Stimulated activated CD8-positive, alpha-beta memory T cell treated with anti-CD3 and anti-CD28 coated beads, Interleukin-15, amount 100 ng/mL, for 1 hour (primary cell): ENCODE measurements at places on chromosomes 2 and 18.

- DNase-seq: no peak
Measured at GRCh38 chr2:116809109-116809508, 1005.4 kb upstream of the DDX18 start.

DNA sequence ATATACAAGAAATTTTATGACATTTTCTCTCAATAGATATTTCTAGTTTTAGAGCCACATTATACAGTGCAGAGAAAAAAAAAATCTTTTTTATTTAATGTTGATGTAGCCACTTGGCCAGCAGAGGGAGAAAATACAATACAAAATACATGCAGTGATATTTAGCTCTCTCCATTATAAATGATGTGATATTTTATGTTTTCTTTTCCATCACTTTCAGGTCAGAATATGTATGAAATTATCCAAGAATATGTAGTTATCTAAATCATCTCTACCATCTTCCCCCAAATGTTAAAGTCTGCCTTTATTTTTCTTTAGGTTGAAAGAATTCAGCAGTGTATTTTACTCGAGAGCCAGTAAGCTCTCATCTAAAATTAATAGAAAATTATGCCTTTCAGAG, 533.6 kb upstream of the FSHR start:
- no peak for DNase-seq

GRCh38 chr2:43221124-43221762, 5.2 kb downstream of the ZFP36L2 start:
- DNase-seq: no peak

- no peak for DNase-seq
Measured at GRCh38 chr2:9975805-9976447, 24.4 kb downstream of the GRHL1 start.

DNA sequence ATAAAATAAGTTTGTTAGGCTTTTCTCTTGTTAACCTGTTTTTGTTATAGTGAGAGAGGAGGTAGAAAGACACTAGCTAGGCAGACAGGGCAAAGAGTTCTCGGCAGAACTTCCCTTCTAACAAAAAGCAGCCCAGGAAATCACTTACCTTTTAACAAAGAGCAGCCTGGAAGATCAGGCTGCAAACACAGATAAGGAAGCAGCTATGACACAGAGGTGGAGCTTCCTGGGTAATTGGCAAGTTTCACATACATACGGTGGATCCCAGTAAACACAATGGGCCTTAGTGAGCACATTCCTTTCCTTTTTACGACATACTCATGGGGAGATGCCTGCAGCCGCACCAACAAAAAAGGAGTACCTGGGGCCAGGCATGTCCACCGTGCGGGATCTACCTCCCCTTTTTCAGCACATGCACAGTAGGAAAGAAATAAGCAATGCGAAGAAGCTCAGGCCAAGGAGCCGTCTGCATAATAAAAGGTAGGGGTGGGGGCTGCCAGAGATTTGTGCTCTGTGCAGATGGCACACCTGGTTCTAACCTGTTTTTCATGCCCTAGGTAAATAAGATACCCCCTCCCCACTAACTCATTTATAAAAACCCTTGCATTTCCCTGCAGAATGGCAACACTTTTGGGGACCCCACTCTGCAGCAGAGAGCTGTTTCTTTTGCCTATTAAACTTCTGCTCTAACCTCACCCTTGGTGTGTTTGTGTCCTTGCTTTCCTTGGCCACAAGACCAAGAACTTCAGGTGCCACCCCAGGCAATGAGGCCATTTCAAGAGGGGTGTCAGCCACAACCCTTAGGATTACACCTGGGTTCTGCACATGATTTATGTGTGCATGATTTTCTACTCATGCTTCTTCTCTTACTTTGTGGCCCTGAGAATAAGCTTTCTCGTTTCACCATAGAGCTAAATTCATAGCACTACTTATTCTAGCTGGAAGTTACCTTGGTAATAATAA, 26.5 kb downstream of the MDH1 start:
- DNase-seq: no peak

DNA sequence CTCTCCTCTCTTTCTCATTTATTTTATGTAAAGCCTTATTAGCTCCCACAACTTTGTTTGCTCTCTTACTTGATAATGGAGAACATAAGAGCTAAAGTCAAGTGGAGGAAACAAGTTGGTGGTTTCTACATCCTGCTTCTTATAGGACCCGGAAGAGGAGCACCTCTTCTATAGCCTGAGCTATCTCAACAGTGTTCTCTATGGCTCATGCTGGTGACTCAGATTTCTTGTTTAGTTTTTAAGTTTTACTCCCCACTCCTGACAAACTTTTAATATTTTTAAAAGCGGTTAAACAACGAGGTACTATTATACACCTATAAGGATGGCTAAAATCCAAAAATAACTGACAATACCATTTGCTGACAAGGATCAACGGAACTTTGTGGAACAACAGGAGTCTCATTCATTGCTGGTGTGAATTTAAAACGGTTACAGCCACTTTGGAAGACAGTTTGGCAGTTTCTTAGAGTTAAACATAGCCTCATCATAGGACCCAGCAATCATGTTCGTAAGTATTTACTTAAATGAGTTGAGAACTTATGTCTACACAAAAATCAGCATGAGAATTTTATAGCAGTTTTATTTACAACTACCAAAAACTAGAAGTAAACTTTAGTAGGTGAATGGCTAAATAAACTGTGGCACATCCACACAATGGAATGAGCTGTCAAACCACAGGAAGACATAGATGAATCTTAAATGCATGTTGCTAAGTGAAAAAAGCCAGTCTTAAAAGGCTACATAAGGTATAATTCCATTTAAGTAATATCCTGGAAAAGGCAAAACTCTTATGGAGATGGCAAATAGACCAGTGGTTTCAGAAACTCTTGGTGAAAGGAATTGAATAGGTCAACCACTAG, 12.7 kb upstream of the CDC42EP3 start:
- DNase-seq: no peak

DNA sequence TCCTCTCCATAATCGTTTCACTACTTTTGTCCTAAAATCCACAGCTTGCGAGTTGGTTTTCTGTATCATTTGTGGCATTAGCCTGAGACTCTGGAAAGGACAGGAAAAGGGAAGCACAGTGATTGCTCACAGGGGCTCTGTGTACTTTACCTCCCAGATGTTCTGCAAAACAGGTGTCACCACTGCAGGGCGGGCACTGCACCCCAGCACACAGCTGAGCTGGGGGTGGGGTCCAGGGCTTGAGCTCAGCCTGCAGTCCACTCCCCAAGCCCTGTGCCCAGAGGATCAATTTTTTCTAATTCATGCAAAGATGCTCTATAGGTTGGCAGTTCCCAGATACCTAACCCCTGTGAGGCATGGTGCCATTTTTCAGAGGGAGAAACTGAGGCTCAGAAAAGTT, 119.4 kb upstream of the GLI2 start:
- DNase-seq: no peak

DNA sequence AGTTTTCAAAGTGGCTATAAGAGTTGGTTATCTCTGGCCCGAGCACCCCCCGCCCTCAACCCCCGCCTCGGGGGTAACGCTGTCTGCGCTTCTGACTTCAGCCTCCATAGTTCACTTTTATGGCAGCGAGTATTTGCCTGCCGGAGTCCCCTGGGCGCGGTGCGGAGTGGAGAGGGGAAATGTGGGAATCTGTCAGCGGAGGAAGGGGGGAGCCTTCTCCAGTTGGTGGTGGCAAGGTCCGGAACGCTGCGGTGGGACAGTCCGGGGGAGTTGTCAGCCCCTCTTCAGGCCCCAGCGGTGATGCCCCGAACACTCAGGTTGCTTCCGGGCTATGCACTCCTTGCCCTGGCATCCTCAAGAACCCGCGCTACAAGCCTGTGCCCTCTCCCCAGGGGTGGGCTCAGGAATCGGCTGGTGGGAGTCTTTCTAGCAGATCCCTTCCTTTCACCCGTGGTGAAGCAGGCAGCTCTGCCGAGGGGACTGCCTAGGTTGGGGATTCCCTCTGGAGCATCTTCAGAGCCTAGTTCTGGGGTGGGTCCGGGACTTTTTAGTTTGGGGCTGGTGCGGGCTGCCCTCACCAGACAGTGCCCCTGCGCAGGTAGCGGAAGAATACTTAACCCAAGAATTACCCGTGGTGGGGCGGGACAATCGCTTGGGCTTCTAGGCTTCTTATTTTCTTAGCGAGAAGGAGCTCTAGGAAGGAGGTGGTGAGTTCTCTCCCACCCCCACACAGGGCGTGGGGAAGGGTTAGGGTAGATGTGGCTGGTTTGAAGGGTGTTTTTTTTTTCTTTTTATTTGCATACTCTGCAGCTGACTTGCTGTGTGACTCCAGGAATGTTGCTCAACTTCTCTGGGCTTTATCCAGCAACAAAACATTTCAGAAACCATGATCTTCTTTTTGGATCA, 1.6 kb downstream of the ATOH8 start:
- DNase-seq: no peak

GRCh38 chr2:205585449-205586383, 96.6 kb upstream of the NRP2 start:
- no peak for DNase-seq

DNA sequence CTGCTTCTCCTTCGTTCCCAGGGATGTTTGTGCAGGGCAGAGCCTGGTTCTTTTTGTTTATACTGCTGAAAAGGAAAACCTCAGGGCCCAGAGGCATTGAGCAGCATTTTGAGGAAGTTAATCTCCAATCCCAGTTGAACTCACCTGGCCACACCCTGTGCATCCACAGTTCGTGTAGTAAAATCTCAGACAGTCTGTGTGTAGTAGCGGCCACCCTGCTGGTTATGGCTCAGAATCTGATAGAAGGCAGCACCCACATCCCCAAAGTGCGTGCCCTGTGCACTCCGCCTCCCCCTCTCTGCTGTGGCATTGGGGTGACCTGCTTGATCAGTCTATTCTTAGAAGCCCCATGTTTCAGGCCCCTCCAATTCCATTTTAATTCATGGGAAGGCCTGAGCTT, 10.9 kb downstream of the TRIB2 start:
- no peak for DNase-seq

- DNase-seq: no peak
Measured at GRCh38 chr2:207254591-207255464, 89.1 kb upstream of the KLF7 start.
